Stimulated activated CD4-positive, alpha-beta T cell treated with anti-CD3 and anti-CD28 coated beads, Interleukin-12 subunit alpha, Interleukin-12 subunit beta, amount 100 ng/mL, for 4 hours (primary cell): ENCODE measurements at places on chromosomes 7 and 10.
A peak's percentile ranks its signal among the peaks of the same experiment; 100 is the strongest.

DNA sequence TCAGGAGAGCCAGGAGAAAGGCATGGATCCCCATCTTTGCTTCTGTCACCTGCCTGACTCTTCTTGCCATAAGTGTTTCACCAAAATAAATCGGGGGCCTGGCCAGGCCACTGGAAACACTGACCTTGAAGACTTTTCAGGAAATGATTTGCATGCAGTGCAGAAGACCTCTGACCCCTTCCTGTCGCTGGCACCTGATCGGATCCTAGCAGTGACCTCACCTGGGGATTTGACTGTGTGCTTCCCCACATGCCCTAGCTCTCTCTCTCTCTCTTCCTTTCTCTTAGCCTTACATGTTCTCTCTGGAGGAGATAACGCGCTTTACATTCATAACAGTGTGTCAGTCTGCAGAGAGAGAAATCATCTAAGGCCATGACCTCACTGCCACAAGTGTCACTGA lies 243.0 kb downstream of the PRPF18 start:
- DNase-seq = no peak

GRCh38 chr7:101235522-101235921 lies 2.1 kb downstream of the CLDN15 start:
- DNase-seq = no peak

DNA sequence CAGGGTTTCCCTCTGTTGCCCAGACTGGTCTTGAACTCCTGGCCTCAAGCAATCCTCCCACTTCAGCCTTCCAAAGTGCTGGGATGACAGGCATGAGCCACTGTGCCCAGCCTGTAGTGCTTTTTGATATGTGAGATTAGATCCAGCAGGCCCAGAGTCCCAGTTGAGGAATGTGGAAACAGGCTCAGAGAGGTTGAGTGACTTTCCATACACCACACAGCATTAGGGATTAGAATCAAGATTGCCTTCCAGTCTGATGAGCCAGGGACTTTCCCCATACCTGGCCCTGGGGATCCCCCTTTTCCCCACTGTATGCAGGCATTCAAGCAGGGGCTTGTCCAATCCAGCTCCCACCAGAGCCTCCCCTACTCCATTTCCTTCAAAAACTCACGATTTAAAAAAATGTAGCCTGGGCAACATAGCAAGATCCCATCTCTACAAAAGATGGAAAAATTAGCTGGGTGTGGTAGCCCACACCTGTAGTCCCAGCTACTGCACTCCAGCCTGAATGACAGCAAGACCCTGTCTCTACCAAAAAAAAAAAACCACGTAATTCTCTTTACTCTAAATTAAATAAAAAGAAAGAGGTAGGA lies 75.0 kb upstream of the GTF2I start:
- no peak for DNase-seq

DNA sequence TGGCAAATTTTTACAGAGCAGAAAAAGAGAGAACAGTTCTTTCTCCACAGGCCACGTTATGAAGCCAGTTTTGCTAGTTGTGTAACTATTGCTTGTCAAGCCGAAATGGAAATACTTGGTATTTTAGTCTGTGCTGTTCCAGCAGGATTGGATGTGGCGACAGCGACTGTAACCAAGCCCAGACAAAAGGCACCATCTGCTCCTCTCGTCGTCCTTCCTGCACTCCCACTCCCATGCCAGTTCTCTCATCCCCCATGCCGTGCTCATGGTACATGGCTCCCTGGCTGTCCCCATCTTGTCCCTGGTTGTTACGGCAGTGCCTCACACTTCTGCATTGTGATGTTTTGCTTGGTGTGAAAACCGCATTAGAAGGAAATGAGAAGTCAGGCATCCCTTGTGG lies 185.7 kb upstream of the FZD8 start:
- no peak for DNase-seq

- no peak for DNase-seq
Measured at GRCh38 chr10:21263263-21263803, 262.1 kb downstream of the SKIDA1 start.

DNA sequence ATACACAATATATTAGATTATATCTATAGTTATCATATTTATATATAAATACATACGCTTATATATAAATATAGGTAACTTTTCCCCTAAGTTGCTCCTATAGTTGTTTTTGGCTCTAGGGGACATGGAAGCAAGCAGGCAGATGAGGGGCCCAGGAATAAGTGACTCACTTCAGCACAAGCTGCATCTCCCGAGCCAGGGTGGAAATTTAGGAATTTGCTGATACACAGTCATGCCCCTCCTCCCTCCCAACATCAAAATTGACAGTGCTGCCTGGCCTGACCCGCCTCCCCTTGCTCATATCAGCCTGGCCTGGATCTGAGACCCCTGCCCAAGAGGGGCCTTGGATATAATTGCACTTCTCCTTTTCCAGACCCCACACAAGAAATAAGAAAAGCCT lies 33.8 kb downstream of the MKI67 start:
- DNase-seq = no peak

DNA sequence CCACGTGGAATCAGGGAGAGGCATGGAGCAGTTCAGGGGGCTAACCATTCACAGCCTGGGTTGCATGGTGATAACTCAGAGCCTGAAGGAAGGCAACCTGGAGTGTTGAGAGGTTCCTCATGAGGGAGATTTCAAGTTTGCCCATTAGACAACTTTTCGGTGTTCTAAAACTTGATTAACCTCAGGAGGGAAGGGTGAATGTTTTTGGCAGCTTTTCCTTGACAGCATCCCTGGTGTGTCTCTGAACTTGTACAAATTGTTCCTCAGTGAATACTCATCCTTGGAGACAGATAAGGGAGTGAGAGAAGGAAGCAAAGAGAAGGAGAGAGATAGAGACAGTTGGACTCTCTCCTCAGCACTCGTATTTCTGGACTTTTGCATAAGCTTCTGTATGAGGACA lies at the start of gene OR9A4:
OR9A4 (plus strand) TSS at position 301 of the 400 bp plus-strand sequence. CDS start 2,477 bp downstream, outside the sequence.
- DNase-seq = no peak

- no peak for DNase-seq
Measured at GRCh38 chr10:52469970-52470705, 156.1 kb downstream of the DKK1 start.

GRCh38 chr10:15227611-15228372 lies 59.3 kb upstream of the NMT2 start:
- no peak for DNase-seq

DNA sequence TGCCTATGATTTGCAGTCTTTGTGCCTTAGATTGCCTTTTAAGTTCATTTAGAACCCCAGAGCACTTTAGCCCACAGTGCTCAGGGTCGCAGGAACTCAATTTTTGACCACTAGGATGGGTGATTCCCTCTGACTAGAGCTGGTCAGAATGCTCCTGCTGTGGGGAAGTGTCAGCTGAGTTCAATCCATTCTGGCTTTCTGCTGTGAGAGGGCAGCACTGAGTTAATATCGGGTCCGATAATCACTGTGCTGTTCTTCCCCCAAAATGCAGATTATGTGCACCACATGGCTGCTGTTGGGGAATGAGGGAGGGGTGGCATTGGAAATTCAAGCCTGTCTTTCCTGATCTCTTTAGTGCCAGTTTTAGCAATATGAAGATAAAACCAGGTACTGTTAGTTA lies 886.4 kb downstream of the DNAJB9 start:
- DNase-seq = no peak

GRCh38 chr7:76318488-76319353 lies 16.2 kb downstream of the HSPB1 start:
- DNase-seq = peak; percentile 32

DNA sequence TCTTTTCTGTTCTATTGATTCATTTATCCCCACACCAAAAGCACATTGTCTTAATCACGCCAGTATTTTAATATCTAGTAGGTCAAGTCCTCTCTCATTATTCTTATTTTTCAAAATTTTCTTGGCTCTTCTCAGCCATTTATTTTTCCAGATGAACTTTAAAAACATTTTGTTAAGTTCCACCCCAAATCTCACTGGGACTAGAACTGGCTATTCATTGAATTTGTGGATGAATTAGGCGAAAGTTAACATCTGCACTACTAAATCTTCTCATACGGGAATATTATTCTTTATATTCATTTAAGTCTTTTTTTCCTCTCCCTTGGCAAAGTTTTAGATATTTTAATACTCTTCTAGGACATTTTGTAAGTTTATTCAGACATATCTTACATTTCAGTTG lies 295.2 kb upstream of the MGMT start:
- DNase-seq = no peak

DNA sequence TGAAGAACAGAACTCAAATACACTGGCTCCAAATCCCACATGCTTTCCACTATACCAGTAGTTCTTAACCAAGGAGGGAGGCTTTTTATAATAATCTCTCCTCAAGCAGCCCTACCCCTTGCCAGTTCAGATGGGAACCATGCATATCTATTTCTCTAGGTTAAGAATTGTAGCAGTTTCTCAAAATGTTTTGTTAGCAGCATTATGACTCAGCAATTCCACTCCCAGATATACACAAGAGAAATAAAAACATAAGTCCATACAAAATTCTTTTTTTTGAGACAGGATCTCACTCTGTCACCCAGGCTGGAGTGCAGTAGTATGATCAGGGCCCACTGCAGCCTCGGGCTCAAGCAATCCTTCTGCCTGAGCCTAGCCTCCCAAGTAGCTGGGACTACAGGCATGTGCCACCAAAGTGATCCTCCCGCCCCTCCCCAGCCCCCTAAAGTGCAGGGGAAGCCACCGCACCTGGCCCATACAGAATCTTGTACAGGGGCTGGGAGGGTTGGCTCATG lies 18.1 kb downstream of the YWHAG start:
- DNase-seq = no peak

- DNase-seq = no peak
Measured at GRCh38 chr7:142450206-142450605, 192.3 kb upstream of the PRSS58 start.

DNA sequence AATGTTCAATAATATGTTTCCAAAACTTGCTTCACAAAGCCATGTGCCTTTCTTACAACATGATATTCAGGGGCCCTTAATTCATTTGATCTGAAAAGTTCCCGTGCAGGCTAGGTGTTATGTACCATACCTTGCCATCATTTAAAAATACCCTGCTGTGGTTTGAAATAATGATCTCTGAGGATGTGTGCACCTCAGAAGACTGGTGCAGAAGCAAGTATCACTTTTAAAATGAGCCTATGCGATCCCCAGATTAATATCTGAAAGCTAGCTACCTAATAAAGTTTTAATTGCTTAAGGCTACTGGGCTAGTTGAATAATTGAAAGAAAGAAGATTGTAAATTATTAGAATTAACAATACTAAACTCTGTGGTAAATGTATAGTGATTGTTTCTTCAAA lies 262.4 kb downstream of the CDK14 start:
- no peak for DNase-seq

DNA sequence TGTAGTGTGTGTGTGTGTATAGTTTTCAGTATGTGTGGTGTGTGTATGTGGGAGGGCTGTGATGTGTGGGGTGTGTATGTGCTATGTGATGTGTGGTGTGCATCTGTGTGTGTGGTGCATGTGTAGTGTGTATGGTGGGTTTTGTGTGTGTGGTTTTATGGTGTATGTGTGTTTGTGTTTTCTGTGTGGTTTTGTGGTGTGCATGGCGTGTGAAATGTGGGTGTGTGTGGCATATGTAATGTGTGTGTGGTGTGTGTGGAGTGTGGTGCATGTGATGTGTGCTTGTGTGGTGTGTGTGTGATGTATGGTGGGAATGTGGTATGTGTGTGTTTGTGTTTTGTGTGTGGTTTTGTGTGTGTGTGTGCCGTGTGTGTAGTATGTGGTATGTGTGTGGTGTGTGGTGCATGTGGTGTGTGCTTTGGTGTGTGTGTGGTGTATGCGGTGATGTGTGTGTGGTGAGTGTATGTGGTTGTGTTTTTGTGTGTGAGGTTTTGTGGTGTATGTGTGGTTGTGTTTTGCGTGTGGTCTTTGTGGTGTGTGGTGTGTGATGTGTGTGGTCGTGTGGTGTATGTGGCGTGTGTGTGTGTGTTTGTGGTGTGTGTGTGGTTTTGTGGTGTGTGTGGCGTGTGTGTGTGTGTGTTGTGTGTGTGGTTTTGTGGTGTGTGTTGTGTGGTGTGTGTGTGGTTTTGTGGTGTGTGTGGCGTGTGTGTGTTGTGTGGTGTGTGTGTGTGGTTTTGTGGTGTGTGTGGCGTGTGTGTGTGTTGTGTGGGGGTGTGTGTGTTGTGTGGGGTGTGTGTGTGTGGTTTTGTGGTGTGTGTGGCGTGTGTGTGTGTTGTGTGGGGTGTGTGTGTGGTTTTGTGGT lies 18.0 kb upstream of the PPP2R2D start:
- DNase-seq = no peak

DNA sequence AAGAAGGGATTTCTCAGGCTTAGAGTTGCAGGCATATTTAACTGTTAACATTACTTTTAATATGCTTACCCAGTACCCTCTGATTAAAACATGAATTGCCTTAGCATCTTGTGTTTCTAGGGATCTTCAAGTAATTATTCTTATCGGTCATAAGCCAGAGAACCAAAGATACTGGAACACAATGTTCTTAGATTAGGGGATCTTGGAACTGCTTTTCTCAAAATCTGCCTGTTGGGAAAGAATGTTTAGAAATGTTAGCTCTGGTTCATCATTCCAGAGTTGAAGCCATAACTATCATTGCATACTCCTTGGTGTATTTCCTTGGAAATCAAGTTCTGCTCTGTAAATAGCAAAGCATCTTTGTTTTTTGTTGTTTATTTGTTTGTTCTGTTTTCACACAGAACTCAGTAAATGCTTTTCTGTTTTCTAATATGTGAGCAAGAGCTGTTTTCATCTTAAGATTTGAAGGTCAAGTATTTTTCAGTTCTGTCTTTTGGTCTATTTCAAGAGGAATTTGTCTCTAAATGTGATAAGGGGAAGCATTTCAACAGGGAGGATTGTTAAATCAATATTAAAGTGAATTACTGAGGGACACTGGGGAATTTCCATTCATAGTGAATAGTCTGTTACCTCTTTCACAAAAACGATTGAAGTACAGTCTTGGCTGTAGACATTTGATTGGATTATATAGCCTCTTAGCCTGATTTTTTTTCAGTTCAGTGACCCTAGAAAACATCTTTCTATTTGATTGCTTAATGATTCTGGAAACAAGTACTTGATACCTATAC lies 103.2 kb upstream of the CYP26C1 start:
- no peak for DNase-seq

- DNase-seq = no peak
Measured at GRCh38 chr7:19623676-19624075, 85.2 kb downstream of the POLR1F start.

GRCh38 chr10:47046321-47047126 lies 135.3 kb downstream of the PTPN20 start:
- no peak for DNase-seq

- no peak for DNase-seq
Measured at GRCh38 chr7:98598846-98599615, 18.1 kb upstream of the NPTX2 start.

DNA sequence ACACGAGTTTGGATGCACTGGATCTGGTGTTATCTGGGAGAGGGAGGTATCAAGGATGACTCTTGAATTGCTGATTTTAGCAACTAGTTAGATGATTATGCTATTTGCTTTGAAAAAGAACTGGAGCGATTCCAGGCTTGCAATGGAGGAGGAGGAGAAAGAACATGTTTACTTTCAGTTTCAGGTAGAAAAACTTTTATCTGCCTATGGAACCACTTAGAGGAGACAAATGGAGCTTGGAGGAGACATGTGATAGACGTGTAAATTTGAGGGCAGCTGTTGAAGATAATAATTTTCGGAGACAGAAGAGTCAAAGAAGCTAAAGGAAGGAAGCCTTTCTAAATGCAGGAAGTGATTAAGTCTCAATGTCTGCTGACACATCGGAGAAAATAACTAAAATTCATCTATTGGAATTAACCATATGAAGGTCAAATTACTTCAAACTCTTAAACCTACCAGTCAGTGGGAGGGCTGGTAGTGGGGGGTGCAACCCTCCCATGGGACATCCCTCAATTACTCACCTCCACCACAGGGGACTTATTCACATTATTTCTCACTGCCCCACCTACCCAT lies 56.4 kb upstream of the GNAI1 start:
- DNase-seq = no peak

GRCh38 chr10:61902445-61903220 lies 1.1 kb downstream of the ARID5B start:
- peak; percentile 68 for DNase-seq
